ENCODE measurements at places on chromosomes 4 and X. TPM values are rescaled to one million over a fixed set of nuclear protein-coding genes. Genes with fewer than 3 reads are reported as not detected.

Gene HSFX2
- not detected for total RNA-seq

Gene CTAG2
- not detected for total RNA-seq

Gene PDZD4
- total RNA-seq: 10.6 TPM

Gene SLITRK4
- 0.18 TPM for total RNA-seq

GRCh38 chr4:8093587-8094274 is 64.9 kb downstream of the ABLIM2 start:
- no peak for DNase-seq

GRCh38 chrX:16119353-16120220 is 3.8 kb upstream of the GRPR start:
- DNase-seq: no peak

GRCh38 chrX:108001218-108001814 is 19.1 kb upstream of the TEX13B start:
- DNase-seq: no peak

Data from ureter (tissue), 1 donor.